Effector CD4-positive, alpha-beta T cell (primary cell): ENCODE measurements at places on chromosomes 6 and 20.

DNA sequence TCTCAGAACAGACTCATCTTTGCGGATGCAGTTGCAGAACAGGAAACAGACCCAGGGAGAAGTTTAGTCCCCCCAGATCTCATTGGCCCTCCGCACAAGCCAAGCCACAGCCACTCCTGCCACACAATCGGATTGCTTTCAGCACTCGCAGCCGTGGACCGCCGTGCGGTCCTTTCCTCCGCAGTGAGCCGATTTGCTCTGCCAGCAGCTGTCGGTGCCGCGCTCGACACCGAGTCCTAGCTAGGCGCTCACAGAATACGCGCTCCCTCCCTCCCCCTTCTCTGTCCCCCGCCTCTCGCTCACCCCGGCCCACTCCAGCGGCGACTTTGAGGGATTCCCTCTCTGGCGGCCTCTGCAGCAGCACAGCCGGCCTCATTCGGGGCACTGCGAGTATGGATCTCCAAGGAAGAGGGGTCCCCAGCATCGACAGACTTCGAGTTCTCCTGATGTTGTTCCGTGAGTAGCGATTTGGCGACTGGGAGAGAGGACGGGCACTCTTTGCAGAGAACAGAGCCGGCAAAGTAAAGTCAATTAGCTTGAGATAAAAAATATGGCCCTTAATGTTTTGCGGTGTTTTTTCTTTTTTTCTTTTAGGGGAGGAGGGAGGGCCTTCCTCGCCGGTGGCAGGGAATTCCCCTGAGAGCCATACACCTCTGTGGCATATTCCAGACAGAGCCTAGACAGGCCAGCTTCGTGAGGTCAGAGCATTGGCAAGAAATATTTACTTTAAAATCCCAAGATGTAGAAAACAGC is at the start of gene LAMP5:
TSS of gene LAMP5 (plus strand) at position 130 of the 753 bp plus-strand sequence. CDS start at position 393, 263 bp downstream.
- no peak for DNase-seq

DNA sequence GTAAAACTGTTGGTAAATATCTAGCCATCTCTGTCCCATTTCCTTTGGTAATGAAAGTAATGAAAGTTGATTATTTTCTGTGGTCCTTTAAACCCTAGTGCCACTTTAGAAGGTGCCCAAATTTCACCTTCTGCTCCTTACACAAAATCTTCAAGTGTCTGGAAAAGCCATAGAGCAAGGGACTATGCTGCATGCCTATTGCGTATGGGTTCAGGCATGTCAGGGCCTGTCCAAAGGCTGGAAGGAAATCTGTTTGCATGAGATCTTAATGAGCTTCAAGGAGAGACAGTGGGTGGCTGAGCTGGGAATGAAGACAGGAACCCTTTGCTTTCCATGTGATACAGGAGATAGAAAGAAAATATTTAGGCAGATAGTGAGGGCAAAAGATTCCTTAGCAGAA is 66.6 kb upstream of the CCN6 start:
- no peak for DNase-seq

- no peak for DNase-seq
Observed at GRCh38 chr6:1624851-1625781, 15.4 kb downstream of the FOXC1 start.

- no peak for DNase-seq
Observed at GRCh38 chr20:6157345-6157744, 34.5 kb upstream of the FERMT1 start.

GRCh38 chr6:99563056-99563723 is 5.3 kb downstream of the CCNC start:
- DNase-seq: no peak

- DNase-seq: no peak
Observed at GRCh38 chr6:105051941-105052471, 95.1 kb downstream of the LIN28B start.

GRCh38 chr6:16684896-16685554 is 76.2 kb downstream of the ATXN1 start:
- DNase-seq: peak; percentile 59

- no peak for DNase-seq
Observed at GRCh38 chr20:58242824-58243223, 14.4 kb upstream of the ANKRD60 start.

GRCh38 chr20:47196091-47197081 is 160.1 kb downstream of the ZMYND8 start:
- DNase-seq: peak; percentile 61

GRCh38 chr20:56504373-56505005 is 20.1 kb upstream of the FAM209A start:
- DNase-seq: no peak

DNA sequence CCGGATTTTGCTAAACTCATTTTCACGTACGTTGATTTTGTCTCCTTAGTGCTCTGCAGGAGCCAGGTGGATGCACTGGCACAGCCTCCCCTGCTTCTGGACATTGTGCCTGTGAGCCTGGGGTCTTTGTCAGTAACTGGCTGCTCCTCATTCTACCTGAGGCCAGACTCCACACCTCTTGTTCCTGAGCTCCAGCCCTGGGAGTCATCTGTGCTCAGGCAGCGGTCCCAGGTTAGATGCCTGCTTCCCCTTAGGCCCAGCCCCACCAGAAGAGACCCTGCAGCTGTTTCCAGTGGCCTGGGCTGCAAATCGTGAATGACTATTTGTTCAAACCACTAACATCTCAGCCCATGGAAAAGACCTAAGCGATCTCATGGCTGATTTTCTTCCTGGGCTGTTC is 129.1 kb downstream of the ERMARD start:
- DNase-seq: no peak

DNA sequence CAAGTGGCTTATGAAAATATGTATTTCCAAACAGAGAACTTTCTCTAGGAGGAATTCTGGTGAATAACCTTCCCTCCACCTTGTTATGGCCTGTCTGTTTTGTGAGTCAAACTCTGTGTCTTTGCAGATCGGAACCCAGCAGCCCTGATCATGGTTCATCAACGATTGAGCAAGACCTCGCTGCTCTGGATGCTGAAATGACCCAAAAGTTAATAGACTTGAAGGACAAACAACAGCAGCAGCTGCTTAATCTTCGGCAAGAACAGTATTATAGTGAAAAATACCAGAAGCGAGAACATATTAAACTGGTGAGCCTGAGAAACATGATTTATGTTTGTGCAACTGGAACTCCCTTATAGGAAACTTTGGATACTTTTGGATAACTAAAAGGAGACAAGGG is 294.5 kb upstream of the PLCB4 start:
- DNase-seq: no peak

DNA sequence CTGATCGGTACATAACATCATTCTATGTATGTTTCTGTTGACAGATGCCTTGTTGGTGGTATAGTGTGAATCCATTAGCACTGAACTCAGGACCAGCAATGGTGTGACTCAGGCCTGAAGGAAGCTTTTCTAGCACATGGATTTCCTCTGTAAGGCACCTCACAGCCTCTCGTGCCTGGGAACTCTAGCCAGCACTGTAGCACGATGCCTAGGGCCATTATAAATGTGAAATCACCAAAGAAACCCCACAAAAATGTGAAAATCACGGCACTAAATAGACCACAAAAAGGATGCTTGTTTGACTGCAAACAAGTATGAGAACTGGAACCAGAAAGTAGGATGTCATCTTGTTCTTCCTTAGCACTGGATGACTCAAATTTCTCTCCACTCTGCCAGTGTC is 63.7 kb upstream of the NKX2-2 start:
- no peak for DNase-seq

GRCh38 chr6:135424385-135424784 is 73.2 kb downstream of the AHI1 start:
- no peak for DNase-seq

DNA sequence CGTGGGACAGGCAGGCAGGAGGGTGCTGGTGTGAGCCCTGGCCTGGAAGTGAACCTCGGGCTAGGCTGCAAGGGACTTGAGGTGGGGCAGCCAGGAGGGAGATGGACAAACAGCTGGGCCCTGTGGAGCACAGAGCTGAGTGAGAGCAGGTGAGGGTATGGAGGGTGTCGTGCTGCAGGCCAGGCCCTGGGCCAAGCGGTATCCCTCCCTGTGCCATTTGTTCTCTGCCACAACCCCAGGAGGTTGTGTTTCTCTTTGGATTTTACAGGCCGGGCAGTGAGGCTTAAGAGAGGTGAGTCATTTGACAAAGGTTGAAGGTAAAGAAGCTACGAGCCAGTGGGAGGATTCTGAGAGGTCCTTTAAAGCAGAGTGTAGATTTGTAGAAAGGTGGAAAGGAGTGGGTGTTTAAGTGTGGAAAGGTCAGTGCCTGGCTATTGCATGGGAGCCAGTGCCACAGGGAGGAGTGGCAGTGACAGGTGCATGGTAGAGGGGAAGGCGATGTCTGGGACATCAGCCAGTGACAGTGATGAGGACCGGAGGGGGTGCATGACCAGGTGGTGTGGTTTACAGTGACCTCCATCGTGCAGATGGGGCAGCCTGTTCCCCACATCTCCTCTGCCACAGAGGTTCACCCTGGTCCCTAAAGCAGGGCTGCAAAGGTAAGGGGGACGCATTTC is 39.8 kb downstream of the GMPR start:
- DNase-seq: no peak
